NCI-H1048 (cell line): ENCODE measurements at places on chromosomes 16 and 17.

DNA sequence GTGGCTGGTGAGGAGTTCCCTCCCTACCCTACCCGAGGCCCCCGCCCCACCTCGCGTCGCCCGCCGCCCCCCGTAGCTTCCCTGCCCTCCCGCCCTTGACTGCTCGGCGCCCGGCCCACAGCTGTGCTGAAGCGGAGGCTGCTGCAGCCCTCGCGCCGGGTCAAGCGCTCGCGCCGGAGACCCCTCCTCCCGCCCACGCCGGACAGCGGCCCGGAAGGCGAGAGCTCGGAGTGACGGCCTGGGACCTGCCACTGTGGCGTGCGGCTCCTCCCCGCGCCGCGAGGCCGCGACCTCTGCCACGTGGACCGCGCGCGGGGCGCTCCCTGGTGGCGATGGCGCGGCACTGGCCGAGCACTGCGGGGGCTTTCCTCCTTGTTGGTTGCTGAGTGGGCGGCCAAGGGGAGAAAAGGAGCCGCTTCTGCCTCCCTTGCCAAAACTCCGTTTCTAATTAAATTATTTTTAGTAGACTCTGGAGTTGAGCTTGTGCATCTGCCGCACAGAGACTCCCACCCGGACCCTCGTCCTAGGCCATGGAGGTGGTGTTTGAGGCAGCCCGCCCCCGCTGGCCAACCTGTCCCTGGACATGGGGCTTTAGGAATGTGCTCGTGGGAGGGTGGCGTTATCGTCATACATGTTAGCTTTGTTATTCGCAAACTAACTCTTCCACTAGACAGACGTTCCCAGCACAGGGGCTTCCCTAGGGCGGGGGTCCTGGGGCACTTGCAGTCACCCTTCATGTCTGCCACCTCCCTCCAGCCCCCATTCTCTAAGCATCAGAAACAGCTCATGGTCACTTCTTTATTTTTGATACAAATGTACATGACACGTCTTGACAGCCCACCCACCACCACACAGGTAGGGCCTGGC, 4.4 kb downstream of the TP53I13 start:
- DNase-seq = no peak

GRCh38 chr17:50420419-50421112, 5.5 kb upstream of the ACSF2 start:
- no peak for DNase-seq

DNA sequence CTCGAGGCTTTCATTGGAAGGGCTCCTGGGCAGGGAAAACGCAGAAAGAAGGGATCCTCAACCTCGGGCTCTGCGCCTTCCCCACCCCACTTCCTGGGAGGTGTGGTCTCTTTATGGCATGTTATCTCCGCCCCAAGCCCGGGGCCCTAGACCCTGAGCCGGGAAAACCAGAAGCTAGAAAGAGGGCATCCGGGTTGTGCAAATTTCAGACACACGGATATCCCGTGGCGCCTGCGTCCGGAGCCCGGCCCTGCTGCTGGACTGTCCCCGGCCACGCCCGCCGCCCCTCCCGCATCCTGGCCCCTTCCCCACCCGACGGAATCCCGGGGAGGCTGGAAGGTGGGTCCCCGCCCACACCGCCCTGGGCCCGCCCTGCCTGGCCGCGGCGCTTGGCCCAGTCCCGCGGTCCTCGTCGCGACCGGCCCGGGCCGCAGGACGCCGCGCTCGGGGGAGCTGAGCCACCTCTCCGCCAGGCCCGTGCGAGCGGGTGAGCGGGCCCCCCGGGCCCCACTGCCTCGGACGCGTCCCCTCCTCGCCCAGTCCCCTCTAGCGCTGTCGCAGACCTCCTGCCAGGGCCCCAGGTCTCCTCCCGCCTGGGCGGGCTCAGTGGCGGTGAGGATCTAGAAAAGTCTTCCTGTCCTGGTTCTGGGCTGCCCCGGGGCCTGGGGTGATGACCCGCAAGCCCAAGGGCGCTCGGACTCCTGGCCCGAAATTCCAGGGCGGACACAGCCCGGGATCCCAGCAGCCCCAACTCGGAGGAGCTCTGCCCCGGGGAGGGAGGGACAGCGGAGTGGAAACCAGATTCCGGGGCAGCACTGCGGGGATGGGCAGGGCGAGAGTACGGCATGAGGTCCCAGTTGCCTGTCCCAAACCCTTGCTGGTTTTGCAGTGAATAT, at the start of gene SLC16A5:
SLC16A5 (plus strand) TSS at position 397 of the 896 bp plus-strand sequence. CDS start 5,683 bp downstream, outside the sequence.
- no peak for DNase-seq

- no peak for DNase-seq
Observed at GRCh38 chr16:88659160-88659559, 3.7 kb downstream of the MVD start.

DNA sequence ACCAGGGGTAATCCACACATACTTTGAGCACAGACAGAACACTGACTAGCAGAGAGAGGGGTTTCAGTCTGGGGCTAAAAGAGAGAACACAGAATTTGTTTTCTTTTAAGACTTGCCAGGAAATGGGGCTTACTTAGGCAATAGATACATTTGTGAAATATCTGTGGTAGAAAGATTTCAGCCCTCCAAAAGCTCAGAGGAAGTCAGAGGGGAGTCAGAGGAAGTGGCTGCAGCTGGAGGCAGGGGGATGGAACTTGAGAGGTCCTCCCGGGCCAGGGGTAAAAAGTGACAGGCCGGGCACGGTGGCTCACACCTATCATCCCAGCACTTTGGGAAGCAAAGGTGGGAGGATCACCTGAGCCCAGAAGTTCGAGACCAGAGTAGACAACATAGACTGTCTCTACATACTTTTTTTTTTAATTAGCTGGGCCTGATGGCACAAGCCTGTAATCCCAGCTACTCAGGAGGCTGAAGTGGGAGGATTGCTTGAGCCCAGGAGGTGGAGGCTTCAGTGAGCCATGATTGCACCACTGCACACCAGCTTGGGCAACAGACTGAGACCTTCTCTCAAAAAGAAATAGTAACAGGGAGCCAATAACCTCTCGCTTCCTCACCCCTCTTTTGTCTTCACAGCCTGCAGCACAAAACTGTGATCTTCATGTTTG, 49.9 kb downstream of the NLRC5 start:
- DNase-seq = no peak

DNA sequence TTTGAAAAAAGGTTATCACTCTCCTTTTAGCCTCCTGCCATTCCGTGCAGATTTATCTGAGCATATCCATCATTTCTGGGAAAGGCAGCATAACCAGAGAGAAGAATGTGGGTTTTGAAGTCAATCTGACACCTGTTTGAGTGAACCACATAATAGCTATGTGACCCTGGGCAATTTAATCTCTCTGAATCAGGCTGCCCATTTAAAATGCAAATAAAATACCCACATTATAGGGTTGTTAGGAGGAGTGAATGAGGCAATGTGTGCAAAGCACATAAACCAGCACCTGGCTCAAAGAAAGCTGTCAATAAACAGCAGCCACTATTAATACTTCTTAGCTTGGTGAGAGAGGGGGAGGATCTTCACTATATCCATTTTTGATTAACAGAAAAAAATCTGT, 88.0 kb downstream of the CACNG1 start:
- DNase-seq = peak; percentile 30

- DNase-seq = no peak
Observed at GRCh38 chr17:68318103-68318991, 27.1 kb downstream of the ARSG start.

GRCh38 chr16:48361012-48361411, 24.2 kb downstream of the SIAH1 start:
- no peak for DNase-seq

GRCh38 chr17:70144260-70144846, 25.0 kb upstream of the KCNJ2 start:
- DNase-seq = no peak

- DNase-seq = no peak
Observed at GRCh38 chr16:4522051-4522581, 16.5 kb downstream of the CDIP1 start.
